Neuronal stem cell (in vitro differentiated cells): ENCODE measurements at places on chromosomes 11 and 22.

- no peak for DNase-seq
Observed at GRCh38 chr11:128565881-128566280, 21.5 kb downstream of the ETS1 start.

DNA sequence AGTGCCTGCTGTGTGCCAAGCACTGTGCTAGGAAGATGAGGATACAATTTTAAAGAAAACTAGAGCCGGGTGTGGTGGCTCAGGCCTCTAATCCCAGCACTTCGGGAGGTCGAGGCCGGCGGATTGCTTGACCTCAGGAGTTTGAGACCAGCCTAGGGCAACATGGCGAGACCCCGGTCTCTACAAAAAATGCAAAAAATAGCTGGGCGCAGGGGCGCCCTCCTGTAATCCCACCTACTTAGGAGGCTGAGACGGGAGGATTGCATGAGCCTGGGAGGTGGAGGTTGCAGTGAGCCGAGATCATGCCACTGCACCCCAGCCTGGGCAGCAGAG lies 8.3 kb downstream of the TPBGL start:
- no peak for DNase-seq

GRCh38 chr22:50014053-50014501 lies 1.5 kb upstream of the IL17REL start:
- DNase-seq = no peak

GRCh38 chr22:32203181-32204039 lies 1.5 kb downstream of the RFPL2 start:
- no peak for DNase-seq

DNA sequence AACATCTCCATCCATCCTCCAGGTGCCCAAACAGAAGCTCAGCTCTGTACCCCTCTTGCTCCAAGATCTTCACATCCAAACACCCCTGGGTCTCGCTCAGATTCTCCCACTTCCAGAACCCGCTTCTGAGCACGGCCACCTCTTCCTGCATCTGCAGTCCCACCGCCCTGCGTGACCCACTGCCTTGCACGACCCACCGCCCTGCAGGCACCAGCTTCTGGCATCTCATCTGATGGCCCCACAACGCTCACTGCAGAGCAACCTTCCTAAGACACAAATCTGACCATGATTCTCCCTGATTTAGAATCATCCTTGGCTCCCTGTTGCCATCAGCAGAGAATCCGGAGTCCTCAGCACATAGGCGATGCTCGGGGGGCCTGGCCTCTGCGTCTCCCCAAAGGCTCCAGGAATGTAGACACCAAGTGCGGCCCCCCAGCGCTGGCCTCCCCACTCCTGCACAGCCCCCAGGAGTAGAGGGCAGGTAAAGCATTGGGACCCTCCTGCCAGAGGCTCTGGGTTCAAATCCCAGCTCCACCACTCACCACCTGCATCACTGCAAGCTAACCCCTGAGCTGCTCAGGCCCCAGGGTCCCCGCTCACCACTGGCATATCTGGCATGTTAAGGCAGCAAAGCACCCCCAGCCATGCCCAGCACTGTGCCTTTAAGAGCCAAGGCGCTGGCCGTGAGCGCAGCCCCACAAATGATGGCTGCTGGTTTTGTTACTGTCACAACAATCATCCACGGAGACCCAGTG lies 459.3 kb downstream of the BRD1 start:
- DNase-seq = no peak

- peak; percentile 83 for DNase-seq
Observed at GRCh38 chr22:29306835-29307595, 565 bp downstream of the GAS2L1 start.

DNA sequence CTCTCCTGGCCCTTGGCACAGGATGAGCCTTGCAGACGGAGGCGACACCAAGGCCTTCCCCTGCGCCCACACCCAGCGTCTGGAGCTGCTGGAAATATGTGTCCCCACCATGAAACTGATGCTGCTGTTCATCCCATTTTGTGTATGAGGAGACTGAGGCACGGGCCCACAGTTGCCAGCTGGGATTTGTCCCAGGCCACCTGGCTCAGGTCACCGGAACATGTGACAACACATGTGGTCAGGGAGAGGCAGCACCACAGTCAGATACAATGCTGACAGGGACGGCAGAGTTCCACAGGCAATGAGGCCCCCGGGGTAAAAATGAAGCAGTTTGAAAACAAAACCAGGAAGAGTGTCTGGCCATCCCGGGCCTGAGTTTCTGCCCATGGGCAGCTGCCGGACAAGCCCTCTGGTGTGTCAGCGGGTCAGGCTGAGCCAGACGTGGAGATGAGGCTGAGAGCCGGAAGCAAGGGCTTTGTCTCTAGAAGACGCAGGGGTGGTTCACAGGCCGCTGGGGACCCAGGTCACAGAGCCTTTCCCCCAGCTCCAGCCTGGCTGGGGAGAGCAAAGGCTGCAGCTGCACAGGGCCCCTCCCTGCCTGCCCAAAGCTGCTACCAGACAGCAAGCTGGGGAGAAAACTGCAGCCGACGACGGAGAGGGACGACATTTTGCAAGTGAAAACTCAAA lies 80.7 kb downstream of the CDKN1C start:
- DNase-seq = no peak

DNA sequence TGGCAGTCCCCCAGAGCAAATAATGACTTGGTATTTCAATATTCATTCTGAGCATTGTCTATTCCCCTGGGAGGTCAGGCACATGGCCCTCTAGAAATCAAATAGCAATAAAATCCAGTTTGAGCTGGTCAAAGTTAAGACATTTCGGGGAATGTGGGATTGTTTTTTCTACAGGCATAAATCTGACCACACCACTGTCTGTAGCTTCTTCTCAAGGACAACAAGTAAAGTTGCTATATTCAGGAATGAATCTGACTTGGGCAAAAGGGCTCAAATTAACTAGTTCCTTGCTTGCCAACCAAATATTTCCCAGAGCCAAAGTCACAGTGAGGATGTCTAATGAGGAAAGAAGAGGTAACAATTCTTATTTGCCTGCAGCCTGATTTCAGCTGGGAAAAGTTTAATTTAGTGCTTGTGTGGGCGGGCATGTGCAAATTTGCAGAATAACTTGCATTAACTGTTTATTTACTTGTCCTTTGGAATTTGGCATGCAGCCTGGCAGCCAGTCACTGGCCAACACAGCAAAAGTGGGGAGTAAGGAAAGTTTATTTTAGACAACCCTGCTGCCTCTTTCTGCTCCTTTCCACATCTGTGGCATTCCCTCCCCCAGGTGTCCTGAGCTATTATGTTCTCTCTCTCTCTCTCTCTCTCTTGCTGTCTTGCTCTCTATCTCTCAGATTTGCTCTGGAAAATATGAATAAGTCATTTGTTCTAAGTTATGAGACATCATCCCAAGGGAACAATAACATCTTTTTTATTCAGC lies 51.2 kb upstream of the ARHGAP20 start:
- no peak for DNase-seq

DNA sequence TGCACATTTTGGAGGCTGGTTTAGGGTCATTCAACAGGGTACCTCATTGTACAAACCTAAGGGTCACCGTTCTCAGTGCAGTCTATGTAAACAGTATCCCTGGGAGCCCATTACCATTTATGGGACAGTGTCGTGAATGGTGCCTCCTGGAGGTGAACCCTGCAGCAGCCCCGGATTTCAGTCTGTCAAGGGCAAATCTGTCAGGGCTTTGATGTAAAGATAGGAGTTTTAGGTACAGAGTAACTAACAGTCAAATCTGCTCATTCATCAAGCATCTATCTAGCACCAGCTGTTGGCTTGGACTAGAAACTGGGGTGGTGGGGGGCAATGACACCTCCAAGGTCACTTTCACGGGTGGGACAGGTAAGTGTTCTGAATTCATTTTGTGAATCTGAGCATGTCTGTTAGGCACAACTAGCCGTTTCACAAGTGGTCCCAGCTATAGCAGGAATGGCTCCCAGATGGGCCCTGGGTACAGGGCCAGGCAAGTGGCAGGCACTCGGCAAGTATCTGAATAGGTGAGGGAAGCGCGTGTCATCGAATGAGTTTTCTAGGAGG lies 63.6 kb downstream of the PARVG start:
- DNase-seq = no peak

GRCh38 chr22:29004647-29005371 lies 56.8 kb downstream of the C22orf31 start:
- DNase-seq = peak; percentile 88

- no peak for DNase-seq
Observed at GRCh38 chr22:44609400-44609988, 92.5 kb upstream of the PRR5 start.

- DNase-seq = no peak
Observed at GRCh38 chr11:123235656-123236261, 40.7 kb upstream of the CLMP start.

DNA sequence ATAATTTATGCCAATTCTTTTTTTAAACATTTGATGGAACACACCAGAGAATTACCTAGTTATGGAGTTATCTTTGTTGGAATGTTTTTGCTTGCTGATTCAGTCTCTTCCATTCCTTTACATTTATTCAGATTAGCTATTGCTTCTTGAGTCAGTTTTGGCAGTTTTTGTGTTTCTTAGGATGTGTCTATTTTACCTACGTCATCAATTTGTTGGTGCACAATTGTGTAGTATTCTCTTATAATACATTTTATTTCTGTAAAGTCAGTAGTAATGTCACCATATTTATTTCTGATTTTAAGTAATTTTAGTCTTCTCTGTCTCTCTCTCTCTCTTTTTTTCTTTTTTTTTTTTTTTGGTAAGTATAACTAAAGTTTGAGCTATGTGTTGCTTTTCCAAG lies 929.5 kb upstream of the RAG2 start:
- DNase-seq = no peak

GRCh38 chr11:6191742-6192141 lies 7.3 kb upstream of the OR52W1 start:
- DNase-seq = no peak
